ENCODE measurements at places on chromosomes 2 and 18.

DNA sequence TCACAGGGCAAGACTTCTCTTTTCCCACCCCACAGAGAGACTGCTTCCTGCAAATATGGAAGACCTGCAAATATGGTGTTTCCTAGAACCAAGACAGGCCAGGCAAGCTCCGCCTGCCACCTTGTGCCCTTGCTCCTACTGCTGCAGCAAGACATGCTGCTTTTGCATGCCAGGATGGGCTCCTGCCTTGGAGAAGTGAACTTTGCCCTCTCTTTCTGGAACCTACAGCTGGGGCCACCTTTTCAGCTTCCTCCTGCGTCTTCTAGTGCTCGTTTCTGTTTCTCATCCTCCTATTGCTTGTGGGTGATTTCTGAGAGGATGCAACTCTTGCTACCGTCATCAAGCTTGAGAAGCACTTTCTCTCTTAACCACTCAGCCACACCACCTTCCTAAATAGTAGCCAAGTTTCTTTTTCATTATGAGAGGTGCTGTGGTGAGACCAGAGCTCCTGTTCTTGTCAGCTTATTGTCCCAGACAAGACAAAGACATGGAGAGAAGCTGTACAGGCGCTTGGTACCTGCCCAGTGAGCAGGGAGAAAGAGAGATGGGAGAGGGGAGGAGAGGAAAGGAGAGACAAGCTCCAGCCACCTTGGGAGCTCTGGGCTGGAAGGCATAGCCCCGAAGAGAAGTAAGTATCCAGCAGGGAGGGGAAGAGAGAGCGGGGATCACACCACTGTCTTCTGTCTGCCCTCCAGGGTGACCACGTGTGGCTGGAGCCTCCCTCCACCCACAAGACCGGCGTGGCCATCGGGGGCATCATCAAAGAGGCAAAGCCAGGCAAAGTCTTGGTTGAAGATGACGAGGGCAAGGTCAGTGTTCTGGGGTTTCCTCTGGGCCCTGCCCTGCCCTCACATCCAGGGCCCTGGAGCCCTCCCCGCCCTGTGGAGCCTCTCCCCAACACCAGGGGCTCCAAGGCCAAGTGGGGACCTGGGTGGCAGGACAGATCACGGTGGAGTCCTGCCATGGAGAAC lies 28.3 kb downstream of the MYO7B start:
- DNase-seq, result no peak

DNA sequence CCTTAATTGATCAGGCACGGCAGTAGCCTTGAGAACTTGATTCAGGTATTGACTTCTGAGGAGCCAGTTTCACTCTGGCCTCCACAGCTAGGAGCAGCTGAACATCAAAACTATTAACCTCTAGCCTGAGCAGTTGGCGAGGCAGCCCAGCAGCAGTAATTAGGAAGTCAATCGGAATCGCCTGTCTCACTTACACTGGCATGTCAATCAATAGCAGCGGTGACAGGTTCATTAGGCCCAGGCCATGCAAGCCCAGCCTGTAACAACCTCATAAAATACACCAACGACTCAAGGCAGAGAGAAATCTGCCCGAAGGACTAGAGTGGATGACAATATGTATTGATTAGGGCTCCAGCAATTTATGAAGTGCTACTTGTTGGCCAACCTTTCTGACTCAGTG lies 255.4 kb upstream of the SKOR2 start:
- DNase-seq, result no peak

DNA sequence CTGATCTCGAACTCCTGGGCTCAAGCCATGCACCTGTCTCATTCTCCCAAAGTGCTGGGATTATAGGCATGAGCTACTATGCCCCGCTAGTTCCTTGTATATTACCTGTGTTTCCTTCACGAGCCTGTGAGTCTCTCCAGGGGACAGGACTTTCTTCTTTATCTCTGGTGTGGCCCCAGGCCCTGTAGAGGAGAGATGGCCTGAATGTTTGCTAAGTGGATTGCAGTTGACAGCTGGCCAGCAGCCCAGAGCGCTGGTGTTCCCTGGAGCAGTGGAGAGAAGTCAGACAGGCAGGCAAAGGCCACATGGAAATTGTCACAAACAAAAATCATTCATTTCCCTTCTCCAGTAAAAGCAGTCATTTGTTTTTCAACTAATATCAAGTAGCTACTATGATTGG lies 17.9 kb downstream of the LPIN1 start:
- DNase-seq, result no peak

DNA sequence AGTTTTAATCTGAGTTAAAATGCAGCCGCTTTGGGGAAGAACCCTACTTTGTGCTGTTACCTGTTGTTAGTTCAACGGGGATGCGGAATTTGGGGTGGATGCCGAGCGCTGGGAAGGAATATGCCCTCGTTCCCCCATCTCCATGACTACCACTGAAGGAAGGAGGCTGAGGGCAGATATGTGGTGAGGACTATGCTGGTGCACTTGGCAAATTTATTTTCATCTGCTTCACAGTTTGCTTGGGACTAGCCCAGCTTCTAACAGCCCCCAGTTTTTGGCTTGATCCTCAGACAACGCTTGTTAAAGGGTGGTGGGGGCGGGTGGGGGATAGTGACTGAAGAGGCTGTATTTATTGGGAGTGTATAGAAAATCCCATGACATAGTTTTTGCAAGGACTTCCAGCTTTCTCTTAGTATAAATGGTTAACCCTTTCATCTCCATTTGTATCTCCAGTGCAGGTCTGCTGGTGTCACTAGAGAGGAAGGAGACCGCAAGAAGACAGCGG lies 100.8 kb downstream of the COLEC12 start:
- DNase-seq, result no peak

GRCh38 chr18:14959550-14959949 lies 211.6 kb downstream of the ANKRD30B start:
- no peak for DNase-seq
